Liver (tissue), 10 donors: ENCODE measurements at places on chromosomes 13 and 19. TPM values are rescaled to one million over a fixed set of nuclear protein-coding genes. Genes with fewer than 3 reads are reported as not detected.

Gene FXYD3
- polyA plus RNA-seq = 0.32 TPM

Gene RFXAP
- polyA plus RNA-seq = 1.3 TPM

Gene PIK3R2
- 6.2 TPM for polyA plus RNA-seq

Gene UNC13A
- 0.01 TPM for polyA plus RNA-seq

Gene MEGF8
- 1.2 TPM for polyA plus RNA-seq

Gene GJB2
- 17.6 TPM for polyA plus RNA-seq

Gene SRRM5
- 0.09 TPM for polyA plus RNA-seq

Gene ZNF606
- polyA plus RNA-seq = 4.5 TPM
